ENCODE measurements at places on chromosomes 11 and 22.

DNA sequence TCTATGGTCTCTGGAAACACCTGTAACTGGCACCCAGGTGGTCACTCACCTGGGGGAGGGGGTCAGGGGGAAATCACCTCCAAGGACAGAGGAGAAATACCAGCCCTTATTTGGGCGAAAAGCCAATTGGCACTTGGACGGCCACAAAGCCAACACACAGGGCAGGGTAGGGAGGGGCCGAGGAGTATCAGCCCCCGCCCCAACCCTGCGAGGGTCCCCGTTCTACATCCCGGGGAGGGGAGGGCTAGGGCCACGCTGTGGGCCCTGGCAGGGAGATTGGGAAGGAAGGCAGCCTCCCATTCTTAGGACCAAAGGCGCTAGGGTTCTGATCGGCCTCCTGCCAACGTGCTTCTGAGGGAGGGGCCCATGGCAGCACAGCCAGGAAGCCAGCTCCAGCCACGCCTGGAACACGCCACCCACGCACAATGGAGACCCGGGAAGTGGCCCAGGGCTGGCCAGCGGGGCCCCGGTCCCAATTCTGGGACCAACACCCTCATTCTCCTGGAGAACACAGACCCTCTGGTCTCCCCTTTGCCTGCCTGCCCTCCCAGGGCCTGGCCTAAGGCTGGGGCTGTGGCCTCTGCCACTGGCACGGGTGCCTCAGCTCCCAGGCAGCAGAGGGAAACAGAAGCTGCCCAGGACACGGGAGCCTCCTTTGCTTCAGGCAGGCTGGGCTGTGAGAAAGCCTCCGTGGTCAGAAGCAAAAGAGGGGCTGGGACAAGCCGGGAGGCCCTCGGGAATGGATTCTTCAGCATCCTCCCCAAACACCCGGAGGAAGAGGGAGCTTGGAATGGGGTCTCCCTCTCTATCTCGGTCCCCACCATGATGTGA lies 7.4 kb downstream of the CBX6 start:
- DNase-seq: no peak

DNA sequence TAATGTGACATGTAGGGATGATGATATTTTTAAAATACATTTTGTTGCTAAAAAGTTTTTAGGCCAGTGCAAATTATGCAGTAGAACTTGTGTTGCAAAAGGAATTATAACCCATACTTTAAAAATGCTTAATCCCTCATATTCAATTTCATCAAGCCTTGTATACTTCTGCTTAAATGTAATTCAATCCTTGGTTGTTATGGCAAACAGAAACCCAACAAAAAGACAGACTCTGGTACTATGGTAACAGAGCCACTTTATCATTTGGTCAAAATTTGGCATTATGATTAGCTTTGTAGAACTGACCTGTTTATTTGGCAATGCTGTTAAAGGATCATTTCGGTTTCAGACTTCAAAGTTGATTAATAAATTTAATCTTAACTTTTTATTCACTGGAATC lies 284.8 kb downstream of the TMEM135 start:
- DNase-seq: no peak

GRCh38 chr11:46916286-46917108 lies 1.9 kb downstream of the LRP4 start:
- DNase-seq: no peak

GRCh38 chr11:12123273-12123672 lies 12.9 kb downstream of the MICAL2 start:
- no peak for DNase-seq

GRCh38 chr22:38886333-38886732 lies 14.3 kb upstream of the CBX6 start:
- DNase-seq: no peak

GRCh38 chr11:107587306-107587979 lies 3.5 kb upstream of the ELMOD1 start:
- no peak for DNase-seq

- no peak for DNase-seq
Observed at GRCh38 chr11:35946766-35947165, 2.9 kb downstream of the LDLRAD3 start.

GRCh38 chr11:124917115-124917637 lies 1.9 kb upstream of the HEPN1 start:
- no peak for DNase-seq

GRCh38 chr11:93740031-93740729 lies 1.1 kb downstream of the TAF1D start:
- peak; percentile 44 for DNase-seq

- no peak for DNase-seq
Observed at GRCh38 chr11:131886201-131886600, 515.8 kb downstream of the NTM start.
